Breast epithelium (tissue), 4 donors: ENCODE measurements at places on chromosomes 1 and 21. TPM values are rescaled to one million over a fixed set of nuclear protein-coding genes. Genes with fewer than 3 reads are reported as not detected.

GRCh38 chr1:11156963-11157362 lies 32.2 kb upstream of the ANGPTL7 start:
- no peaks in the 10 kb centered on the region for H3K27me3 ChIP-seq
- no peaks in the 10 kb centered on the region for H3K36me3 ChIP-seq
- peaks cover 3% of the 10 kb centered on the region for H3K4me1 ChIP-seq
- DNase-seq: no peak
- H3K27ac ChIP-seq: peak overlapping the region; percentile 35
- no peak overlapping the region for H3K4me3 ChIP-seq

DNA sequence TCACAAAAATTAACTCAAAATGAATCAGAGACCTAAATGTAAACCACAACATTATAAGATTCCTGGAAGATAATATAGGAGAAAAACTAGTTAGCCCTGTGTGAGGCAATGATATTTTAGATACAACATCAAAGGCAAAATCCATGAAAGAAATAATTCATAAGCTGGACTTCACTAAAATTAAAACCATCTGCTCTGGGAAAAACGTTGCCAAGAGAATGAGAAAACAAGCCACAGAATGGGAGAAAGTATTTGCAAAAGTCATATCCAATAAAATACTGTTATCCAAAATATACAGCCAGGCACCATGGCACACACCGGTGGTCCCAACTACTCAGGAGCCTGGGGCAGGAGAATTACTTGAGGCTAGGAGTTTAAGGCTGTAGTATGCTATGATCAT lies 70.3 kb downstream of the SYF2 start:
- no peak for DNase-seq
- H3K4me3 ChIP-seq: no peak overlapping the region
- H3K27ac ChIP-seq: no peak overlapping the region
- H3K4me1 ChIP-seq: no peaks in the 10 kb centered on the region
- no peaks in the 10 kb centered on the region for H3K36me3 ChIP-seq

GRCh38 chr1:100187912-100188311 lies 9.9 kb upstream of the LRRC39 start:
- H3K27ac ChIP-seq: peak overlapping the region; percentile 64
- no peaks in the 10 kb centered on the region for H3K4me1 ChIP-seq
- H3K36me3 ChIP-seq: no peaks in the 10 kb centered on the region

The TENT5C gene
- total RNA-seq: 4.0 TPM

The TDRKH gene
- 6.7 TPM for total RNA-seq
